ENCODE measurements at places on chromosomes 5 and 9.

DNA sequence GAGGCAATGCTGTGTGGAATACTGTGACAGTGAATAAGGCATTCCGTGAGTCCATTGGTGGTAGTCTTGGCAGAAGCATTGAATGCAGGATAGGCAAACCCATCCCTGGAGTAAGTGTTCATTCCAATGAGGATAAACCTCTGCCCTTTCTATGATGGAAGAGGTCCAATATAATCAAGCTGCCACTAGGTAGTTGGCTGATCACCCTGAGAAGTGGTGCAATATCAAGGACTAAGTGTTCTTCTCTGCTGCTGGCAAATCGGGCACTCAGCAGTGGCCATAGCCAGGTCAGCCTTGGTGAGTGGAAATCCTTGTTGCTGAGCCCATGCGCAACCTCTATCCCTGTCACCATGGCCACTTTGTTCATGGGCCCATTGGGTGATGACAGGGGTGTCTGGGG is 70.1 kb downstream of the FBXO4 start:
- no peak for DNase-seq

- no peak for DNase-seq
These were observed 38.0 kb downstream of the VCAN start for GRCh38 chr5:83509540-83509939.

DNA sequence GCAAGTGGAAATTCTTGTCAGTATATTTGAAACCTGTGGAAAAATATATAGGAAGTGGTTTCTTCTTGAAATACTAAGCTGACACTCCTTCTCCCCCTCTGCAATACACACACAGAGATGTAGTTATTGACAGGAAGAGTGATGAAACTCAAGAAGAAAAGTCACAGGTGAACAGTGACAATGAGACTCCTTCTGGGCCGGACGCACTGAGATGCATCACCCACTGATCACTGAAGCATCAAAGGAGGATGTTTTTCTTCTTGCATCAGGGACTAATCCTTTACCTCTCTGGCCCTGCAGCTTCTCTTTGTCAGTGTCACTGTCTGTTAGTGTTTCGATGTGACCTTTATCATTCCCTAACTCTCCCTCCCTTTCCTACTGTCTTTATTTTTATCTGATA is 1864.2 kb upstream of the C9orf72 start:
- DNase-seq, result no peak

DNA sequence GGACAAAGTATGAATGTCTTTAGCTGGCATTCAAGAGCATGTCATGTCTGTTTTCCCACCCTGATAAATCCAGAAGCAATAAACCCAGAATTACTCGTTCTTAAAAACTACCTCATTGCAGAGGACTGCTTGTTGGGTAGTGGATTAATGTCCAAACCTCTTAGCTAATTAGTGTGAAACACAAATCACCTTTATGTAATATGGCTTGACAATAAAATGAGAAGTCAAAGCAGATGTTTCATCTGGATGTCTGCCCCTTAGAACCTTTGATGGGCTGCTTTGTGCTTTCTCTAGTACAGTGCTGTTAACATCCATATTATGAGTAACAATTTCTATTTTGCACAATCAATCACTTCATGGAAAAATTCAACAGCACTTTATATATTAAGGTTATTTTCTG is 149.1 kb upstream of the TUT7 start:
- no peak for DNase-seq
